ENCODE measurements at places on chromosomes 13 and 19.

- DNase-seq: no peak
These were observed 23.2 kb upstream of the CRTC1 start for GRCh38 chr19:18660051-18660910.

DNA sequence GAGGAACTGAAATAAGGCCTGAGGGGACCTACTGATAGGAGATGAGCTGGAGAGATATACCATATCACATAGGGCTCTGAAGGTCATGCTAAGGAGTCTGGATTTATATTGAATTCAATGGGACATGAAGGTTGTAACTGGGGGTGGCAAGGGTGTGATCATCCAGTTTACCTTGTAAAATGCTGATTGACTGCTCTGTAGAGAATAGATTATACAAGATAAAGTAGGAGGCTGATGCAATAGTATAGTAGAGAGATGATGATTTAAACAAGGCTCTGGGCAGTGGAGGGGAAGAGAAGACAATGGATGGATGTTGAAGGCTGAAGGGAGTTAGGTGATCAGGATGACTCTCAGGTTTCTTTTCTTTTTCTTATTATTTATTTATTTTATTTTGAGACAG, 18.0 kb upstream of the PAN3 start:
- DNase-seq: no peak

GRCh38 chr19:47493378-47494210, 9.6 kb upstream of the KPTN start:
- DNase-seq: no peak

- no peak for DNase-seq
These were observed 8.1 kb upstream of the CHST8 start for GRCh38 chr19:33613620-33614000.

GRCh38 chr13:39676315-39676876, 20.9 kb downstream of the COG6 start:
- no peak for DNase-seq

GRCh38 chr19:42176649-42176989, 40.9 kb downstream of the DEDD2 start:
- DNase-seq: no peak

Data from activated T-helper 1 cell treated with anti-CD3 and anti-CD28 coated beads, Interleukin-2, amount 50 U/mL, for 16 hours (primary cell).